Upper lobe of left lung (tissue), 6 donors: ENCODE measurements at places on chromosomes 7 and 10.

DNA sequence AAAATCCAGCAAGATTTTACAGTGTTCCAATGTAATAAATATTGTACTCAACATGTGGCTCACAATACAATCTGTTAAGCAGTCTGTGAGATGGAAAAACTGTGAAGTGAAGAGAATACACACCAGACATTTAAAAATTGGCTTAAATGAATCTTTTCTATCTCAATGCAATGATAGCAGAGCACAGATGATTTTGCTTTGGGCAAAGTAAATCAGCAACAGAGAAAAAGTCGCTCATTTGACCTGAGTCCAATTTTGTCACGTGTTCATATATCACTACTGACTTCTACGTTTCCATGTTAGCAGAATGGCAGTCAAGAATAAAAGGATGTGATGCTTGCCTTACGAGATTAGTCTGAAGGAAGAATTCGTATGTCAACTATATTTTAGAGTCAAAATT is 506.7 kb downstream of the POM121L12 start:
- no peak overlapping the region for H3K27ac ChIP-seq
- DNase-seq, result no peak
- no peaks in the 10 kb centered on the region for H3K4me1 ChIP-seq

DNA sequence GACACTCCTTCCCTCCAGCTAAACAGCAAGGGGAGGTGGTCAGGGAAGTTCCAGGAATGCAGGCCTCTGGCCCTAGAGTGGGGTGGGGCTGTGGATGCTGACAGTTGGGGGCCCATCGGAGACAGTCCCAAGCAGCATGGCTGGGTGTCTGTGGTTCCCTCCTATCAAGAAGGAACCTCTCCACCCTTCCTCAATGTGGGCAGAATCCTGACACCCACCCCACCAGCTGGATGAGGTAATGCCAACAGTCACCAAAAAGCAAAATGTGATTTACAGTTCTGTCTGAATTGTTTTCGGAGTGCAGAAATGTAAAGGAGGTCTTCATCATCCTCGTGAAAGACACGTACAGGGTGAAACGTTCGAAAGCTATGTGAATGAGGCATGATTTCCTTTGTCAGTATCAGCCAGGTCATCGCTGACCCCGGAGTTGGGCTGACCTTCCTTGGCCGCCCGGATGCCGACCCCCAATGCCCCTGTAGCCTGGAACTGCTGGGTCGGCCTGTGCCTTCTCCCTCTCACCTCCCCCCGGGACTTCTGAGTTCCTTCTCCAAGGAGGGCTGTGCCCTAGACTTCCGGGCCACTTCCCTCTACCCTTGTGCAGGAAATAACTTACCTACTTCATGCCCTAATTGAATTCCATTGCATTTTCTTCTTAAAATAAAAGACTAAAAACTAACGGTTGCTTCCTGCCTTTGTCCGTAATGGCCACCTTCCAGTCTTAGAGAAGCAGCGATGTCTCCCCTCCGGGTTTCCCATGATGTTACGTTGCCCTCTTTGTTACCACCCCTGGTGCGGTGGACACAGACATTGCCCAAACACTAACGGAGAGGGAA is 24.5 kb downstream of the FOXK1 start:
- peak overlapping the region; percentile 31 for H3K27ac ChIP-seq
- DNase-seq, result no peak
- H3K4me1 ChIP-seq, result peaks cover 56% of the 10 kb centered on the region
- no peaks in the 10 kb centered on the region for H3K27me3 ChIP-seq

DNA sequence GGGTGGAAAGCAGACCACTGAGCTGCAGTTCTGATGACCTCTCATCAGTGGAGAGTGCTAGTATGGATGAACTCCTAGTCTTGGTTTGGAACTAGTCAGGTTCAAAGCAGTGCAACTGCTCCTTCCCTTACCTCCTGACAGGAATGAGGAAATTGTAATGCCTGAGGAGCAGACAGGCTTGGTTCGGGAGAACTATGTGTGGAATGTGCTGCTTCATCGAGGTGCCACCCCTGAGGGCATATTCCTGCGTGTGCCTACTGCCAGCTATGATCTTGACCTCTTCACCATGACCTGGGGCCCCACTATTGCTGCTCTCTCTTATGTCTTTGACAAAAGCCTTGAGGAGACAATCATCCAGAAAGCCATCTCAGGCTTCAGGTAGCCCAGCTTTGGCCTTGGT is 27.4 kb upstream of the NFKB2 start:
- DNase-seq, result no peak
- H3K27ac ChIP-seq, result no peak overlapping the region
- no peaks in the 10 kb centered on the region for H3K4me1 ChIP-seq
- peaks cover 90% of the 10 kb centered on the region for H3K36me3 ChIP-seq

GRCh38 chr10:11118686-11119085 is 101.0 kb downstream of the CELF2 start:
- H3K4me3 ChIP-seq, result no peak overlapping the region
- H3K4me1 ChIP-seq, result no peaks in the 10 kb centered on the region
- no peaks in the 10 kb centered on the region for H3K27me3 ChIP-seq
- DNase-seq, result no peak

GRCh38 chr7:27124902-27125689 is 5.5 kb downstream of the HOXA4 start:
- H3K4me3 ChIP-seq, result peak overlapping the region; percentile 41
- DNase-seq, result peak; percentile 17
- H3K36me3 ChIP-seq, result no peaks in the 10 kb centered on the region
- peaks cover 16% of the 10 kb centered on the region for H3K4me1 ChIP-seq
- H3K27me3 ChIP-seq, result no peaks in the 10 kb centered on the region

GRCh38 chr10:86160890-86161585 is 205.6 kb downstream of the GRID1 start:
- H3K4me1 ChIP-seq, result no peaks in the 10 kb centered on the region
- no peak overlapping the region for H3K4me3 ChIP-seq
- H3K27me3 ChIP-seq, result no peaks in the 10 kb centered on the region

GRCh38 chr7:122528879-122529481 is 169.9 kb downstream of the RNF133 start:
- no peaks in the 10 kb centered on the region for H3K4me1 ChIP-seq
- no peak overlapping the region for H3K4me3 ChIP-seq
- no peaks in the 10 kb centered on the region for H3K36me3 ChIP-seq
- no peaks in the 10 kb centered on the region for H3K27me3 ChIP-seq
- no peak for DNase-seq

DNA sequence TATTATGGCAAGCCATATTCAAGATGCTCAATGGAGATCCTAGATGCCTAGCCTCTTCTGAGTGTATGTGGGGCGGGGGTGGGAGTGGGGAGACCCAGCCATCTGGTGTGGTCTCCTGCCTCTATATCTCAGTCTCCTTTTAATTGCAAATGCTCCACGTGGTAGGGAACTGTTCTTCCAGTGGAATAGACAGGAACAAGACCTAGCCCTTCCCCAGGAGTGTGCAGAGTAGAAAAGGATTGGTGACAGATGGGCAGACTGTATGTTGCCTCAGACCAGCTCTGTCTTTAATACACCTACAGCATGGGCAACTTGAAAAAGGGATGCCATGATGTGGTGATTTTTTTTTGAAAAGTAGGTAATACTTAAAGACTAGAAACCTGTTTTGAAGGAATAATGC is 12.6 kb downstream of the CYP3A5 start:
- H3K4me3 ChIP-seq, result no peak overlapping the region
- no peaks in the 10 kb centered on the region for H3K4me1 ChIP-seq
- H3K27me3 ChIP-seq, result no peaks in the 10 kb centered on the region
- no peak for DNase-seq
- peaks cover 8% of the 10 kb centered on the region for H3K36me3 ChIP-seq

GRCh38 chr10:108709927-108710722 is 1213.2 kb downstream of the XPNPEP1 start:
- H3K4me1 ChIP-seq, result no peaks in the 10 kb centered on the region
- H3K27ac ChIP-seq, result no peak overlapping the region
- H3K27me3 ChIP-seq, result no peaks in the 10 kb centered on the region
- H3K4me3 ChIP-seq, result no peak overlapping the region
- no peaks in the 10 kb centered on the region for H3K36me3 ChIP-seq

GRCh38 chr10:132219486-132219885 is 32.7 kb downstream of the DPYSL4 start:
- peak; percentile 51 for DNase-seq
- H3K4me1 ChIP-seq, result peaks cover 8% of the 10 kb centered on the region
- no peak overlapping the region for H3K4me3 ChIP-seq

GRCh38 chr7:52705768-52706167 is 329.7 kb upstream of the POM121L12 start:
- no peaks in the 10 kb centered on the region for H3K4me1 ChIP-seq
- no peak overlapping the region for H3K4me3 ChIP-seq
- DNase-seq, result no peak
- no peaks in the 10 kb centered on the region for H3K27me3 ChIP-seq
- no peak overlapping the region for H3K27ac ChIP-seq

DNA sequence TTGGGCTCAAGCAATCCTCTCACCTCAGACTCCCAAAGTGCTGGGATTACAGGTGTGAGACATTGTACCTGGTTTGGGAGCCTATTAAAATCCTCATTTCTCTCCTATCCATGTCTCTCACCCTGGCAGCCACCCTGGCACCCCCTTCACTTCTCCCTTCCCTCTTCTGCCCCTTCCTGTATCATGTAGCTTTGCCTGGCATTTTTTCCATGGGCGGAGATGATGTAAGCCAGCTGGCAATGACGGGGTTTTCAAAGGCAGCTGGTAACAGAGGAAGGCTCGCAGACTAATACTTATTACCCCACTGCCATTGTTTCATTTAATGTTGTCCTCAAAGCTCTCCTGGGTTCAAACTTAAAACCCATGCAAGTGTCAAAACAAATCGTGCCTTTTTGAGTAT is 61.9 kb downstream of the RGS10 start:
- no peak for DNase-seq
- H3K36me3 ChIP-seq, result no peaks in the 10 kb centered on the region
- no peak overlapping the region for H3K4me3 ChIP-seq
- H3K27me3 ChIP-seq, result no peaks in the 10 kb centered on the region
- H3K4me1 ChIP-seq, result no peaks in the 10 kb centered on the region

DNA sequence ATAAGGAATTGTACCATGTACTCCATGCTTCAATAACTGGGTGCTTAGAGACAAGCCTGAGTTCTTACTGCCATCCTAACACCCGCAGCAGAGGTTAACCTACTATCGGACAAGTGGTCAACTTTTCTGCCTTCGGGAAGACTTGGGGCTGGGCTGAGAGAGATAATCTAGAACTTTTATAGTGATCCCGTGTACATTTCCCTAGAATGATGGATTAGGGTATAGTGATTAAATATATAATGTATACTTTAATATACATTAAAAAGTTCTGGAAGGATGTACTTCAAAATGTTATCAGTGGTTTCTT is 12.2 kb upstream of the HNRNPF start:
- H3K27me3 ChIP-seq, result no peaks in the 10 kb centered on the region
- DNase-seq, result no peak
- no peak overlapping the region for H3K4me3 ChIP-seq
- H3K27ac ChIP-seq, result peak overlapping the region; percentile 99
- peaks cover 14% of the 10 kb centered on the region for H3K4me1 ChIP-seq

- H3K4me1 ChIP-seq, result no peaks in the 10 kb centered on the region
- H3K36me3 ChIP-seq, result no peaks in the 10 kb centered on the region
- no peak overlapping the region for H3K27ac ChIP-seq
- no peak for DNase-seq
- H3K27me3 ChIP-seq, result no peaks in the 10 kb centered on the region
Observed at GRCh38 chr7:105987046-105987445, 24.0 kb downstream of the CDHR3 start.

DNA sequence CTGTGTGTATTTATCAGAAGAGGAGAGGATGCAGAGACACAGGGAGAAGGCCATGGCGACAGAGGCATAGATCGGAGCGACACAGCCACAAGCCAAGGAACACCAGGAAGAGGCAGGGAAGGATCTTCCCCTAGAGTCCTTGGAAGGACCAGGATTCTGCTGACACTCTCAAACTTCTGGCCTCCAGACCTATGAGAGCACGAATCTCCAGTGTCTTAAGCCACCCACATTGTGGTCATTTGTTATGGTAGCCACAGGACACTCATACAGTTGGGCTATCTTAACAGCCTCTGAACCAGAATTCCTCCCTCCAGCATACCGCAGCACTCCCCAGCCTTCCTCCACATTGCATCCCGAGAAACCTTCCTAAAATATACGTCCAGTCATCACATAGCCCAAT is 367.0 kb upstream of the MGMT start:
- no peaks in the 10 kb centered on the region for H3K27me3 ChIP-seq
- no peak overlapping the region for H3K27ac ChIP-seq
- DNase-seq, result no peak
- H3K4me3 ChIP-seq, result no peak overlapping the region

- no peak overlapping the region for H3K4me3 ChIP-seq
- H3K27me3 ChIP-seq, result no peaks in the 10 kb centered on the region
- H3K4me1 ChIP-seq, result no peaks in the 10 kb centered on the region
- no peak for DNase-seq
Observed at GRCh38 chr10:19178675-19179074, 130.1 kb downstream of the MALRD1 start.

DNA sequence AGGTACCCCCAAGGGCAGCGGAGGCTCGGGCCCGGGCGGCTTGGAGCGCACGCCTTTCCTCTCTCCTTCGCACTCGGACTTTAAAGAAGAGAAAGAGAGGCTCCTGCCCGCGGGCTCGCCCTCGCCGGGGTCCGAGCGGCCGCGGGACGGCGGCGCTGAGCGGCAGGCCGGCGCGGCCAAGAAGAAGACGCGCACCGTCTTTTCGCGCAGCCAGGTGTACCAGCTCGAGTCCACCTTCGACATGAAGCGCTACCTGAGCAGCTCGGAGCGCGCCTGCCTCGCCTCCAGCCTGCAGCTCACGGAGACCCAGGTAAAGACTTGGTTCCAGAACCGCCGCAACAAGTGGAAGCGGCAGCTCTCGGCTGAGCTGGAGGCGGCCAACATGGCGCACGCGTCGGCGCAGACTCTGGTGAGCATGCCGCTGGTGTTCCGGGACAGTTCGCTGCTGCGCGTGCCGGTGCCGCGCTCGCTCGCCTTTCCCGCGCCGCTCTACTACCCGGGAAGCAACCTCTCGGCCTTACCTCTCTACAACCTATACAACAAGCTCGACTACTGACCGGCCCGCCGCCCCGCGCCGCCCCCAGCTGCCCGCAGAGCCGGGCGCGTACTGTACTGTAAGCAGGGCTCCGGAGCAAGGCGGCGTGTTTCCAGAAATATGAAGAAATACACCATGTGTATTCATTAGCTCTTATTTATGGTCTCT is 1.8 kb downstream of the HMX2 start:
- H3K27ac ChIP-seq, result no peak overlapping the region
- peaks cover 46% of the 10 kb centered on the region for H3K4me1 ChIP-seq
- no peak for DNase-seq
- H3K27me3 ChIP-seq, result peaks cover 2% of the 10 kb centered on the region

- no peaks in the 10 kb centered on the region for H3K36me3 ChIP-seq
- no peak overlapping the region for H3K27ac ChIP-seq
- no peak for DNase-seq
- H3K27me3 ChIP-seq, result no peaks in the 10 kb centered on the region
- H3K4me1 ChIP-seq, result peaks cover 8% of the 10 kb centered on the region
Observed at GRCh38 chr7:17005271-17005670, 123.5 kb upstream of the AGR3 start.

GRCh38 chr7:92873776-92874175 is 37.4 kb upstream of the CDK6 start:
- H3K27ac ChIP-seq, result no peak overlapping the region
- H3K4me3 ChIP-seq, result no peak overlapping the region
- no peaks in the 10 kb centered on the region for H3K4me1 ChIP-seq

DNA sequence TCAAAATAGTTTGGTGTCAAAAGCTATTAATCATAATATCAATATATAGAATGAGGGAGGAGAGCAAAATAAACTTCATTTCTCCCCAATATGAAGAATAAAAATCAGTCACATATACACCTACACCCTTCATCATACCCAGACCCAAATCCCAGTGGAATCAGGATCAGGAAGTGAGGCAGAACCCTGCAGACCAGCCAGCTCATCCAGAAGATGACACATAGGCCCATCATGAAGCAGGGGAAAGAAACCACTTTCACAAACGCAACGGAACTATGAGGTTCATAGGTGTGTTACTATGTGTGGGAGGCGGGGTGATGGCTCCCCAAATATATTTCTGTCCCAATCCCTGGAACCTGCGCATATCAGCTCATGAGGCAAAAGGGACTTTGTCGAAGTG is 89.0 kb downstream of the RSU1 start:
- no peak for DNase-seq
- H3K4me1 ChIP-seq, result no peaks in the 10 kb centered on the region
- H3K36me3 ChIP-seq, result peaks cover 13% of the 10 kb centered on the region
